ENCODE measurements at places on chromosomes 1 and 21. TPM values are rescaled to one million over a fixed set of nuclear protein-coding genes. Genes with fewer than 3 reads are reported as not detected.

Gene RIPK4
- total RNA-seq: 46.8 TPM

Gene MOB3C
- total RNA-seq: 11.4 TPM

Gene SLC6A17
- total RNA-seq: 1.6 TPM

Gene ADCY10
- 0.26 TPM for total RNA-seq

Gene USH2A
- total RNA-seq: under 0.01 TPM

Data from aortic smooth muscle cell (primary cell).